ENCODE measurements at places on chromosomes 5 and 9.

DNA sequence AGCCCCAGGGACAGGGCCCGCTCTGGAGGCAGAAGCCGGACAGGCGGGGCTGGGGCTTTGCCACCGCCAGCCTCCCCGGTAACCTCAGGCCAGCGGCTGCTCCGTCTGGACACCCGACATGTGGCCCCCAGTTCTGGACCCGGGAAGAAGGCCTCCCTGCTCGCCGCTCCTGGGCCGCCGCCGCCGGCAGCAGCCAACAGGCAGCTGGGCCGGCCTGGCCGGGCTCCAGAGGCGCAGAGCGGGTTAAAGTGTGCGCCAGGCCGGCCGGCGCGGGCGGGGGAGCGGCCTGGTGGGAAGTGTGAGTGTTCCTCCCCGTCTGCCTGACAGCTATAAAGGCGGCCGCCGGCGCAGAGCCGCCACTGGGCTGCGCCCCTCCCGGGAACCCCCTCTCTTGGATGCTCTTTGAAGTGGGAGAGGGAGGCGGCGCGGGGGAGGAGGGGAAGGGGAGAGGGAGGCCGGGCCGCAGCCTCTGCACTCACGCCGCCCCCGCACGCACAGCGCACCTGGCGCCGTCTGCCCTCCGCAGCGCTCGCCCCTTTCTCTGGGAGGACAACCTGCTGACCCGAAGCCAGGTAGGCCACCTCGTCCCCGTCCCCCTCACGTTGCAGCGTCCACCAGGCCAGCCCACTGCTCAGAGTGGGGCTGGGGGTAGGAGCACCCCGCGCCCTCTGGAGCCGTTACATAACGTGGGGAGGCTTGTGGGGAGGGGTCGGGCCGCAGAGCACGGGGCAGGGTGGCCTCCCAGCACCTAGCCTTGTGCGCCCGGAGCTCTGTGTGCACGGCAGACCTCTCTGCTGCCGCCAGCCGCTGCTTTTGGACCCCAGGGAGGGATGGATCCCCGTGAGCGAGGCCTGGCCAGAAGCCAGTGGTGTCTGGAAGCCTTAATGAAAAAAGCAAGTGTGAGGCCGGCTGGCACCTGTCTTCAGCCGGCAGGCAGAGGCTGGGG is at the start of gene ADAMTSL2:
ADAMTSL2 (plus strand) TSS at position 359 of the 946 bp plus-strand sequence. CDS start 2,009 bp downstream, outside the sequence.
- peak; percentile 84 for DNase-seq

DNA sequence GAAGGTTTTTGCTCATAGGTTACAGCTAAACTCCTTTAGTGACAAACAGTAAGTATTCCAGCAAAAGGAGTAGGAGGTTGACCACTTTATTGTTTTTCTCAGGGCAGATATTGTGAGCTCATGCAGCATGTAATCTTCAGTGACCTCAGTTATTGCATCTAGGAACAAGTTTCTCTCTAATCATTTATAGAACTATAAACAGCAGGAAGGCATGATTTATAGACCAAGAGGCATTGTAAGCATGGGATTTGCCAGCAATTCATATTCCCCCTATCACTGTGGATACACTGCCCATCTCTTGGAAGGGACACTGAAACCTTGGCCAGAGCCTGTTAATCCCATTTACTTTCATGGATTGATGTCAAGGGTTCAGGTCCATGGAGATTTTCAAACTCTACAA is 15.4 kb upstream of the FAM170A start:
- no peak for DNase-seq

- no peak for DNase-seq
These were observed 1034.0 kb downstream of the DTWD2 start for GRCh38 chr5:117954331-117954730.

- no peak for DNase-seq
These were observed 178.3 kb downstream of the CAVIN4 start for GRCh38 chr9:100756217-100756616.

DNA sequence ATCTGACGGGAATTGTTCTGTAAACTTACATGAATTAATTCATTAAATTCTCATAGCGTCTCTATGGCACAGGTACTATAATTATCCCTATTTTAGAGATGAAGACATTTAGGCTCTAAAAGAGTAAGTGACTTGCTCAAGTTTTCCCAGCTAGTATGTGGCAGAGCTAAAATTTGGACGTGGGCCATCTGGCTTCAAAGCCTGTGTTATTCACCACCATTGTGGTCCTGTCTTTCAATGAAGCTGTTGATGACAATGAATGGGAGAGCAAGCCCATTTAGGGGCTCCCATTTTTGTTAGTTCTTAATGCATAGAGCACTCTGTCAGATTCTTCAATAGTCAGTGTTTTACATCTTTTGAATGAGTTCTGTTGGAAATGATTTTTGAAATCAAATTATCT is 236.0 kb upstream of the CD180 start:
- no peak for DNase-seq

DNA sequence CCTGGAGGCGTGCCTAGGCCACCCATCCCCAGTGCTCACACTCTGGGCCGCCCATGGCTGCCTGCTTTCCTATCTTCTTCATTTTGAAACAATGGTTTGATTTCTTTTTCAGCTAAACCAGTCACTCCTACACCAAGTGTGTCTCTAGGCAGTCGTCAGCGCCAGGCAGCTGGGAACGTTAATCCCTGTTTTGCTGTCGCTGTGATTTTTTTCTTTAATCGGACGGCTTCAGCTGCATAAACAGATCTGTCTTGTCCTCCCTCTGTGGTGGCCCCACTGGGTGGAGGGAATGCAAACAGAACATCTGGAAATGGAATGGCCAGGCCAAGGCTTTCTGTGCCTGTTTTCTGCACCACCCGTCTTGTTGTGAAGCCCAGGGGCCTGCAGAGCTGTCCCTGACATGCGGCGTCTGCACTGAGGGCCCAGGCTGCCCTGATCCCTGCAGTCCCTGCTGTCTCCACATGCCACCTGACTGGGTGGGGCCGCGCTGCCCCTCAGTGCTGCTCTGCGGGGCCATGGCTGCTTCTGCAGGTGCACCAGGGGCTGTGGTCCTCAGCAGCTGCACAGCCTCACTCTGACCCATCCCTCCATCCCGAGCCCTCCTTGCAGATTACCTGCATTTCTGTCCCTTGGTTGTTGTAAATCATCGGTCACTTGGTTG is 51.5 kb downstream of the WNK2 start:
- peak; percentile 80 for DNase-seq

DNA sequence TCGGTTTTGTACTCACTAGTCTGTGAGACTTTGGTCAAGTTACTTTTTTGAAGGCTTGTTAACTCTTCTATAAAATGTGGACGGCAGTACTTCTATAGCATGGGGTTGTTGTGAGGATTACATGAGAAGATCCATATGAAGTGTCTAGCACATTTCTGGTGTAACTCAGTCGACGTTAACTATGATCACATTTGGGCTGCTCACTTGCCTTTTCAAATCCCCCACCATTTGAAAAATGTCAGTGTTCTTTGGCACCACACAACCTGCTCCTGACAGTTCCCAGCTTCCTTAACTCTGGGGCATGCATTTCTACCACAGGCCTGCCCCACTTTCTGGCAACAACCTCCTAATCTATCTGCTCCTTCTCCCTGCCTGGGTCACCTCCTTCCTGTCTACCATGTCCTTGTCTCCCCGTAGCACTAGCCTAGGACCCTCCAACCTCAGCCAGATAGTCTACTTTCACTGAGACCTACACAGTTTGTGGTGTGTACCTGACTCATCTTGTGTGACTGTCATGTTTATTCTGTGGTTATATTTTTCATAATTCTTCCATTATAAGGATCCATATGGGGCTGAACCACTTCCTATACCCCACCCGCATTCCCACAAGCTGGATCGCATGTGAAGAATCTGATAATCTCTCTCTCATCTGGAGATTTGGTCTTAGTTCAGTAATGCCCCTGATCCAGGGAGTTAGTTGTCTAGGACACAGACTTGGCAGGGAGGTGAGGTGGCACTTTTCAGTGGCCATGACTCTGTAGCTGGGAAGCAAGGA is 30.2 kb upstream of the BASP1 start:
- DNase-seq: no peak

DNA sequence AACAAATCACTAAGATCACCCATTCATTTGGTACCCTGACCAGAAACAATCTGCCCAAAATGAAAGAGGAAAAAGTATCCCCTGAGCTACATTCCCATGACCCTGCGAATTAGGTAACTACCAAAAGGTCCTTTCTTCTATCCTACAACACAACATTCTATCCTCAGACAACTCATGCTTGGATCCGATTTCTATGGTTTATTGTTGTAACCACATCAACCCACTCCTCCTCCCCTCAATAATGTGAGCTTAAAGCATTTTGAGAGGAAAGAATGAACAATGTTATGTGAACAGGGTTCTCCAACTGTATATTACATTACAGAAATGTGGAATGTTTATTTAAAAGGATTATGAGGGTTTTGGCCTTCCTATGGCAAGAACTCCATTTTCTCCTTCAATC is 4.0 kb downstream of the SLC35D2 start:
- no peak for DNase-seq

GRCh38 chr5:63255594-63255993 is 677.0 kb downstream of the LRRC70 start:
- no peak for DNase-seq

DNA sequence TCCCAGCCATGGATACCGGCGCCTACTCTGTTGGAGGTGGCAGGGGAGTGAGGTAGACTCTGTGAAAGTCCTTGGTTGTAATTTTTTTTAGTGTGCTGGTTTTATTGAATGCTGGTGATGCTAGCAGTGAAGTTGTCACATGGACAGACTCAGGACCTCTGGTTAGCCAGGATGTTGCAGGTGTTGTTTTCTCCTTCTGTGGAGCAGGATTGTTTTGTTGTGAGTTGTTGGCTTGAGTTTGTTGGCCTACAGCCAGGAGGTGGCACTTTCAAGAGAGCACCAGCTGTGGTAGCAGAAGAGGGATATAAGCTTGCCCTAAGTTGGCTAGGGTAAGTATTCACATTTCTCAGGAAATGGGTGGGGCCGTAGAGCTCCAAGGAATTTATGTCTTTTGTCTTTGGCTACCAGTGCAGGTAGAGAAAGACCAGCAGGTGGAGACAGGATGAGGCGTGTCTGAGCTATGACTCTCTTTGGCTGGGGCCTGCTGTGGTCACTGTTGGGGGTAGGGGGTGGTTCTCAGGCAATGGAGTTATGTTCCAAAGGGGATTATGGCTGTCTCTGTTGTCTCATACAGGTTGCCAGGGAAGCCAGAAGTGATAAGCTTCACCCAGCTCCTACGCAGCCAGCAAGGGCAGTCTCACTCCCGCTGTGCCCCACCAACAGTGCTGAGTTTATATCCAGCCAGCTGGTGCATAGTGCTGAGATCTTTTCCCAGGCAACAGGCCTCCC is 248.7 kb downstream of the TAF11L14 start:
- DNase-seq: no peak

DNA sequence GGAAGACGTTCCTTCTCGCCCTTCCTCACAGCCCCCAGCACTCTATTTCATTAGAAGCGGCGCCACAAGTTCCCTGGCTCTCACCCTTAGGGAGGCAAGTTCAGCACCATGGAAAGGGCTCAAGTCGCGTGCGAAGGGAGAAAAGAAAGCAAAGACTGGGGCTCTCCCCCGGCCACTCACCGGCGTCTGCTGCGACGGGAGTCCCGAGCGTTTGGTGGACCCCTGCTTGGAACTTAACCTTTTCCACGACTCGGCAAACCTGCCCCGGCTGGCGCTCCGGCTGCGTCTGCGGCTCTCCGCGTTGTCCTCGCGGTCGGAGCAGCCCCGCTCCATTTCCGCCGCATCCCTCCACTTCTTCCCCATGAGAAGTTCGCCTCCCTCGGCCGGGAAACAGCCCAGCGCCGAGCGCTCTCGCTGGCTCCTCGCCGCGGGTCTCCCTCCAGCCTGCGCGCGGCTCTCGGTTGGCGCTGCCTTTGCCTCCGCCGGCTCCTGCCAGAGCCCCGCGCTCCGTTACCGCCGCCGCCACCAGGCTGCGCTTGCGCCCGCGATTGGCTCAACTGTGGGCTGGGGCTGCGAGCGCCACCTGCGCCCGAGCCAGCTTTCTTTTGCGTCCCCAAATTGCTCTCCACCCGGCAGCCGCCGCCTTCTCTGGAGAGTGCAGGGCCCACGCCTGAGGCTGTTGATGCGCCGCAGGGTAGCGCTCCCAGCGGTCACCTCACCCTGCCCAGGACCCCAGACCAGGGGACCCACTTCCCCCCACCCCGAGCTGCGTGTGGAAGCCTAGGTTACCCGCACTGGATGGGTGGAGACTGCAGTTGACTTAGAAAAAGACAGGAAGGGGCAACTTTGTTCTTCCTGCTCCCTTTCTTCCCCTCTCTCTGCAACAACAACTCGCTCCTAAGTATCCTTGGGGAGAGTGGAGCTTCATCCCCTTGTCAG is 321.6 kb downstream of the CEMIP2 start:
- DNase-seq: peak; percentile 83

DNA sequence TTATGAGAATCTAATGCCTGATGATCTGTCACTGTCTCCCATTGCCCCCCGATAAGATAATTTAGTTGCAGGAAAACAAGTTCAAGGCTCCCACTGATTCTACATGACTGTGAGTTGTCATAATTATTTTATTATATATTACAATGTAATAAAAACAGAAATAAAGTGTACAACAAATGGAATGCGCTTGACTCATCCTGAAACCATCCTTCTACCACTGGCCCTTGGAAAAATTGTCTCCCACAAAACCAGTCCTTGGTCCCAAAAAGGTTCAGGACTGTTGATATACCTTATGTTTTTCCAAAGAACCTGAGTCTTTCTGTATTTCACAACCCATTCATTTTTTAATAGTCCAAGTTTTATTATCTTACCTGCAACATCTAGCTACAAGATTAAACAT is 403.5 kb downstream of the TAF11L14 start:
- DNase-seq: no peak

DNA sequence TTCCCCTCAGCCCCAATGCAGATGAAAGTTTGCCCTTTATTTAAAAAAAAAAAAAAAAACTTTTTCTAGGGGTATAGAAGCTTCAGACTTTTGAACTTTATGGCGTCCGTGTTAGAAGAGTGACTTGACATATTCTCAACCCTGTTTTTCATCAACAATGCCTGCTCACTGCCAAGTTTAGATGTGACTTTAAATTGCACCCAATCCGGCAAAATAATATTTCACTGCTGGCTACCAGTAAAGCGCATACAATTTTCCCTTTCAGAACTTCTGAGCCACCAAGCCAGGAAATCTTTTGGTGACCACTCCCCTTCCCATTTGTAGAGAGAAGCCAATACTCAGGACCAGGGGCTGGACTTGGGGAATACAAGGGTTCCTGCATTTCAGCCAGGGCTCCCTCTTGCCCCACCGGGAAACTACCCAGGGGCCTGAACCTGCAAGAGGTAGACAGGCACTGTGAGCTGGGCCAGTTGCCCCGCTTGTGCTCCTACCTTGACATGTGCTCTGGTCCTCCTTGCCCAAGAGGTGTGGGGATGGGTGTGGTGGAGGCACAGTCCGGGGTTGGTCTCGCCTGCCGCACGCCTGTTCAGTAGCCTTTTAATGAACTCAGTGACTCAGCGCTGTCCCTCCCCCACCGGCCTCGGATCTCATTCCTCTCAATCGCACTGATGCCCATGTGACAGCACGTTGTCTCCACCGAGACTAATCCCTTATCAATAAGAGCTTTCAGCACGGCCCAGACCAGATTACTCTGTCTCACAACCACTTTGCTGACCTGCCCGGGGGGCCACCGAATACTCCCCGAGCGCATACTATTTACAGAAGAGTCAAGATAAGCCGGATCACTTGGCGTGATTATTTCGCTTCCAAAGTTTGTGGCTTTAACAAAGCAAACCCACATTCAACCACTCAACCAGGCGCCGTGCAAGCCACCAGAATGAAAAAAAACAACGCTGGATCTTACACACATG is 226.4 kb downstream of the DCP2 start:
- DNase-seq: peak; percentile 29

- no peak for DNase-seq
These were observed 38.8 kb upstream of the PWWP2A start for GRCh38 chr5:160158087-160158486.

GRCh38 chr5:66281294-66281693 is 137.2 kb downstream of the SREK1 start:
- no peak for DNase-seq
